ENCODE measurements at places on chromosomes 6 and 20.
A peak's percentile ranks its signal among the peaks of the same experiment; 100 is the strongest.

DNA sequence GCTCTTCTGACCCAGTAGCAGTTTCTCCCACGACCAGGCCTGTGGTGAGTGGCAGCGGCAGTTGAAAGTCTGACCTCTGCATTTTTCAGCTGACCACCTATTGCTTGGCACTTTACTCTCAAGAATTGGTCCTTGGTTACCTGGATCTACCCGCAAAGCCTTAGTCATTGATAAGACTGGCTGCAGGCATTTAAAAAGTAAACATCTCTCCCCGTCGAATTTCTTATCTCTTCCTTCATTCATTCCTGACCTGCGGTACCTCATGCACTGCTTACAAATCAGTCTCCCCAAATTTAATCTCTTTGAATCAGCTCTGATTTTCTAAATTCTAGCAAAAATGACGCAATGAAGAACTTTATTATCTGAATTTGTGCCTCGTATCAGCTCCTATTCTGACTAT lies 26.1 kb upstream of the IPCEF1 start:
- DNase-seq: no peak

DNA sequence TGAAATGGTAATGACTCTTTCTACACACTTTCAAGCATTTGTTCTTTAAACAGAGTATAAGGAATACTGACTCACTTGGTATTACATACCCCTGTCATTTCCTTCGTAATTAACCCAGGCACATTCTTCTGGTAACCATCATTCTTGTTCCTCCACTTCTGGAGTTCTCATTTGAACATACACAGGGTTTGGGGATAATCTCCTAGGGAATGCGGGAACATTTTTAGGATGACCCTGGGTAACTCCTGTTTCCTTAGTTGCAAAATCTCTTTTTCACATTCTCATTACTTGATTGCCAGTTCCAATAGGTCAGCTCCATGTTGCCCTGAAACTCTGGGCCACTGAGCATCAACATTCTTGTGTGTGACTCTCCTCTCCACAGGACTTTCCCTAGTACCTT lies 51.5 kb upstream of the E2F3 start:
- DNase-seq: no peak

GRCh38 chr20:50909413-50909812 lies 21.8 kb downstream of the ADNP start:
- no peak for DNase-seq

GRCh38 chr6:100135977-100136376 lies 142.0 kb upstream of the MCHR2 start:
- DNase-seq: no peak

- DNase-seq: no peak
Measured at GRCh38 chr20:51014797-51015722, 7.8 kb downstream of the KCNG1 start.

DNA sequence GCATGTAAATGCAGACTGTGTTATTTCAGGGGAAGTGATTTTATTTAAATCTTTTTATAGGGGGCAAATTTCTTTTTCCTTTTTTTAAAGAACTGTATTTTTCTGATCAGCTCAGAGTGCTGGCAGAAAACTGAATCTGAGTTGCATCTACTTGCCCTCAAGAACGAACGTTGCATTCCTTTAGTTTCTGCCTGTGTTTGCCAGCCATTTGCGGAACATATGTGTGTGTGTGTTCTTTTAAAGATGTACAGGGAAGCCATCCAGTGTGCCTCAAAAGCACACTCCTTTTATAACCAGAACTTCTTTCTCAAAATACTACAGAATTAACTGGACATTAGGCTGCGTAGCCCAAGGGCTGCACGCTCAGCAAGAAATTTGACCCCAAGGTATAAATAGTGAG lies 25.8 kb upstream of the INSM1 start:
- DNase-seq: no peak

DNA sequence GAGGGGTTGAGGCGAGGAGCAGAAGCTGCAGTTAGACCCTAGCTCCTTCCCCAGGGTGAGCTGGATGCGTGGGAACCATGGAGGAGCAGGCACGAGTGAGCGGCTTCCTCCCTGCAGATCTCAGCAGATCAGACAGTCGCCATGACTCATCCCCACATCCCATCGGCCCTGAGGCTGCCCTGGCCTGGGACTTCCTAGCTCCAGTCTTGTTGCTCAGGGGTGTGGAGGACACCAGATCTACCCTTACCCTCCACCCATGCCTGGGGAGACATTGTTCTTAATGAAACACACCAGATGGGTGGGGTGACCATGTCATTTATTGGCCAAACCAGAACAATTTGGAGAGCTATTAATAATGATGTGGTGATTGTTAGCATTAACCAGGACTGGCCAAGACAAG lies 36.3 kb upstream of the TGM2 start:
- no peak for DNase-seq

DNA sequence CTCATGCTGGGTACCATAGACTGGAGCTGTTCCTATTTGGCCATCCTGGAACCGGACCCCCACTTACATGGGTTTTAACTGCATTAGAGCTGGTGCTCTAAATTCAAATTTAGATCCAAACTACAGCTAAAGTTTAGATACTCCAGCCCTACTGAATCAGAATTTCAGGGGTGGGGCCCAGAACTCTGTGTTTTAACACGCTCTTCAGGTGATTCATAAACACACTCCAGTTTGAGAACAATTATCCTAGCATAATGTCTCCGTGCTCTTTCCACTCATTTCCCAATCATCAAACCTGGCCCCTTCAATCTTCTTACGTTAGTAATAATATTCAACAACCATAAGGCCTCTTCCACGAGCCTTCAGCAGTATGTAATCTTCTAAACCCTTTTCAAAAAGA lies 15.3 kb downstream of the TRPC4AP start:
- no peak for DNase-seq

GRCh38 chr20:45374101-45374467 lies 4.0 kb downstream of the TP53TG5 start:
- DNase-seq: no peak

GRCh38 chr6:157050537-157051265 lies 272.6 kb downstream of the TMEM242 start:
- no peak for DNase-seq

DNA sequence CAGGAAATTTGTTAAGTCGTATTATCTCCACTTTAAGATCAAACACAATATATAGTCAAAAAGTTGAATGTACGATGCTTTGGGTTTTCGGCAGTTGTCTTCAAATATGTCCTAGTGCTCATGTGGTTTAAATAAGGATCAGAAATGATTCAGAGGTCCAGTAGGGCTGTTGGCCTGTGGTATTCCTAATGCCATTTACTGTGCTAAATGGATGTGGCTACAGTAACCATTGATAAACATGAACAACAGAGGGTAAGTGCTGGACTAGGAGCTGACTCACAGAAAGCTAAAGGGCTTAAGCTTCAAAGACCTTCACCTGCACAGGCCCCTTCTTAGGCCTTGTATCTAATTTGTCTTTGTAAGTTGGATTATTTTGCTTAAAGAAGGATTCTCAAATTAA lies 80.5 kb upstream of the TPD52L1 start:
- no peak for DNase-seq

DNA sequence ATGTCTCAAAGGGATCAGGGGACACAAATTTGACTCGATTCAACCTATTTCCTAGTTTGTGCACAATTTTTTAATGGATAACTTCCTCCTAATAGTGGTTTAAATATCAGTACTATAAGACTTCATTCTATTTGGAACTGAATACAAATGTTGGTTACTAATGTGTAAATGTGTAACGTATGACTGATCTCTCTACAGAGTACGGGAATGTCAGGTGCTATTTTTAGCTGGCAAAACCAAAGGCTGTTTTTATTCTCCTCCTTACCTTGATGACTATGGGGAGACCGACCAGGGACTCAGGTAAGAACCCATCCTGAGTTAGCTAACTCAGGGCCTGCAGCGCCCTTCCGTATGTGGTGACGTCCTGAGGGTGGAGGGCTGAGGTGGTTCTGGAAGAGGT lies 33.0 kb downstream of the PRPH2 start:
- no peak for DNase-seq

GRCh38 chr6:37704923-37705238 lies 7.2 kb upstream of the MDGA1 start:
- DNase-seq: no peak

DNA sequence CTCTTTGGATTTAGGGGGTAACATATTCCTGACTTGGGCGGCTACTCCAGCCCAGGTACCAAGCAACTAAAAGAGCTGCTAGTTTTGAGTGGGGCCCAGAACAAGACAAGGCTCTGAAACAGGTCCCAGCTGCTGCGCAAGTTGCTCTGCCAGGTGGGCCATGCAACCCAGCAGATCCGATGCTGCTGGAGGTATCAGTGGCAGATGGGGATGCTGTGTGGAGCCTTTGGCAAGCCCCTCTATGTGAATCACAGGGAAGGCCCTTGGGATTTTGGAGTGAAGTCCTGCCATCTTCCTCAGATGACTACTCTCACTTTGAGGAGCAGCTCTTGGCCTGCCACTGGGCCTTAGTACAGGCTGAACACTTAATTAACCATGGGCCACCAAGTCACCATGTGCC lies 43.7 kb upstream of the VSX1 start:
- no peak for DNase-seq

GRCh38 chr6:92849636-92850035 lies 569.7 kb downstream of the EPHA7 start:
- DNase-seq: no peak

GRCh38 chr20:60113024-60113724 lies 155.0 kb downstream of the CDH26 start:
- no peak for DNase-seq

- DNase-seq: no peak
Measured at GRCh38 chr6:3741477-3741871, 10.0 kb downstream of the PXDC1 start.

GRCh38 chr6:38114976-38115625 lies 295.6 kb downstream of the ZFAND3 start:
- DNase-seq: no peak

- DNase-seq: no peak
Measured at GRCh38 chr20:9571783-9572182, 57.4 kb downstream of the LAMP5 start.

- DNase-seq: no peak
Measured at GRCh38 chr20:4011226-4011975, 4.0 kb downstream of the RNF24 start.

GRCh38 chr20:63017826-63018411 lies 11.2 kb upstream of the BHLHE23 start:
- DNase-seq: no peak

DNA sequence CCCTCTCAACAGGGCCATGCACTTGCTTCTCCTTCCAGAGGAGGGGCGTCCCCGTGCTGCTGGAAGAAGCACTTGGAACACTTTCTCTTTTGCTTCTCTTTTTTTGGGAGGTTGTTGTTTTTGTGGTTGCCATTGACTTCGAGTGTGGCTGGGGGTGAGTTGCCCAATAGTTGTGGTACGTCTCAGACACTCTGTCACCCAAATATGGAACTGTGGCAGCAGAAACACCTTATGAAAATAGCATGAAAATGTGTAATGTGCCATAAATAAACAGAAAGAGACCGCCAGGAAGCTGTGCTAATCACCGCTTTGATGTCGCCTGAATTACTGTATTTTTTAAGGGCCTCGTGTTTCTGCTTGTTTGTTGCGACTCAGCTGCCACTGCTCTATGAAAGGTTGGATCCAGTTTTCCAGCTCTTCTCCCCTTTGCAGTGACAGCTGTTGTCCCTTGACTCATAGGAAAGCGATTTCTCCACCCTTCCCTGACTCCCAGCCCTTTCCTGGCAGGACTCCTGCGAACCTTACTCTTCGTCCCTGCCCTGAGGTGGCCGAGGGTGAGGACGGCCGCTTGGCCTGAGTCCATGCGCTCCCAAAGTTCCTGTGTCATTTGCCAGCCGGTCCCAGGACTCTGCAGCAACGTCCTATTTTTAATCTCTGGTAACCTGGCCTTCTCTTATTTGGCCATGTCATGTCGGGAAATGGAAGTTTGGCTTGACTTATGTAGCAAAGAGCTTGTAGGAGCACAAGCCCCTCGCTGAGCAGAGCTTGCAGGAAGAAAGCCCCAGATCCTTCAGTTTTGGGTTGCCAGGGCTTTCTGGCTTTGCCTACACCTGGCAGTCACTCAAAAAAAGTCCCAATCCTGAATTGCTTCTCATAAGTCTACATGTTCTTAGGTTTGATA lies 694.6 kb downstream of the QKI start:
- peak; percentile 32 for DNase-seq

DNA sequence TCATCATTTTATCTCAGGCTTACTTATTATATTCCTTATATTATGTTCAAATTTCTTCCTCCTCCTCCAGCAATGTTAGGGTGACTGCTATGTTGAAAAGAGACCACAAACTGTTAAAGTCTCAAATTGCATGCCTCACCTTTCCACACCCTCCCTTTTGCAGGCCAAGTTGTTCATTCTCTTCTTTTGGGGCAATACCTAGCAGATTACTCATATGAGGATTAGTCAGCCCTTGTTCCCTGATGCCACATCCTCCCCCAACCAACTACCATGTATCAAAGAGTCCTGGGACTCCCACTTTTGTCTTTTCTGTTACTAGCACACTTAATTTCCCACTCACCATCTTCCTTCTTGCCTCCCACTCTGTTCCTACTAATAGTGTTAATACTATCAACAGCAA lies 434.7 kb downstream of the BCKDHB start:
- no peak for DNase-seq

DNA sequence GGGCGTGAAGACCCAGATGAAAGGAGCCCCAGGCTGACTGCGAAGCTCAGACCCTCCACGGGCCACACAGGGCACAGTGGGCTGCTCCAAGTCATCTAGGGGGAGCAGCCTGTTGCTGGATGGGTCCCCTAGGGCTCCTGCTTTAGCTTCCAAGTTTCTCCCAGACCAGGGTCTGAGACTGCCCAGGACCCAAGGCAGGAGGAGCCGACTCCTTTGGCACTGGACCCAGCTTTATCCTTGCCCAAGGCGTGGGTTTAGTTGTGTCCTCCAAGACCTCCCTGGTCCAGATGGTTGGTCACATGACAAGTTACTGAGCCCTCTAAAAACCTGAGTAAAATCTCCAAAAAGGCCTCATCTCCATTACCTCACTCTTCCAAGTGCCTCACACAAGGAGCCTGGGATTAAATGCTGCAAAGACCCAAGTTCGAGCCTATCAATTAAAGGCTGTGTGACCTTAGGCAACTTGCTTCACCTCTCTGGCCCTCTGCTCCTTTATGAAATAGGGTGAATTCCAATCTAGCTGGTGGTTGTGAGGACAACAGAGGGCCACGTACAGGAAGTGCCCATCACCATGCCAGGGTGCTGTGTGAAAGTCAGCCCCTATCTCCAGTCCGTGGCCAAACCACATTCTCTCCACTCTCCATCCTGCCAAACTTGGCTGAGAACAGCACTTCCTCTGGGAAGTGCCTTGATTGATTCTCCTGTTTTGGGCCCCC lies 2.5 kb downstream of the NECAB3 start:
- no peak for DNase-seq

DNA sequence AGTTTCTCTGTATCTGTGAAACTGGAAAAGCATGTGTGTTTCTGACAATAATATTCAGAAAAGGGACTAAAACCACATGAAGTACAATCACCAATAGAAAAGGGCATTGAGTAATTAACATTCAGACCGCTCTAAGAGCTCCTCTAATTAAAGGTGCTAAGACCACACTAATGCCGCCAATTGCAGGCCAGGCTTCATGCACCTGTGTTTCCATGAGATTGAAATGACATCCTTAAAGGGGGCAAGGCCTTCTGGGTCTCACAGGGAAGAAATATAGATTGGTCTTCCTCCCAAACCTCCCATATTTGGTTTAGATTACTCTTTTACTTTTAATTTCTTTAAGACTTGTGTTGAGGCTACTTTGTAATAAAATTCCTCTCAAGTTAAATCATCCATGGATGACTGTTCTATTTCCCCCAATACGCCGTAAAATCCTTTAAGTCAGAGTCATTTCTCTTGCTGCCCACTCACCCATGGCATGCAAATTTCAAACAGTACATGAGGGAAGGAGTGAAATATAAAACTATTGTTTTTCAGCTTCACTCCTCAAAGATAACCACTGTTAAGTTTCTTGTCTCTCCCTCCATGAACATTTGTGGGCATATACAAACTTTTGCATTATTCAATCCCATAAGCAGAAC lies 110.6 kb downstream of the UBE3D start:
- no peak for DNase-seq
